ENCODE measurements at places on chromosomes 16 and 17.

GRCh38 chr17:8393470-8394231 lies 4.0 kb downstream of the RNF222 start:
- no peak for DNase-seq

GRCh38 chr17:78944956-78945355 lies 19.8 kb upstream of the TIMP2 start:
- DNase-seq: no peak

DNA sequence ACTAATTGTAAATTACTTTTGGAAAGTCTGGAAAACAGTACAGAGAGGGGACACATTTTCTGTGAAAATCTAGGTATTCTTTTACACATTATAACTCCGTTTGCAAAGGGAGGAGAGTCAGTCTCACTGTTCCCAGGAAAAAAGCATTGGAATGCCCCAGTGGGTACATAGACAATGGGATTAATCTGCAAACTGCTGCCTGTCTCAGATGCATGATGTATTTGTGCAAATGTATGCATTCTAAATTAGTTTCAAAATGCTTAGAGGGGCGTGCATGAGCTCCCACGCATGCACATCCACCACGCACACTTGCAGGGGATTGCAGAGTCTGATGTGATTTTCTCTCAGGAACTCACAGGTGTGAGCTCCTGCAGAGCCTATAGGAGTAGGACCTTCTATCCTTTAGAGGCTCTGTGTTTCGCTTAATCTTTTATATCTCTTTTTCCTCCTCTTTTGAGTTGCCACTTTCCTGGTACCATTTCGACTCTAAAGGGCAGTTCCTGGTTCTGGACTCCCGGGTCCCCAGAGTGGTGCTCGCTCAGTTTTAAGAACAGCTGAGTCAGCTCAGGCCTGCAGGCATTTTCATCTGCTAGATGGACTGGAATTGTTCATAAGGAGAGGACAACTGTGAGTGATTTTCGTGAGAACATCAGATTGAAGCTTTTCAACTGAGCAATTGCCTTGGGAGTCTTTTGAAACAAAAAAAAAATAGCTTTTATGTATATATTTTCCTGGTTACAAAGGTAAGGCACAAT lies 1.1 kb downstream of the BCO1 start:
- DNase-seq: no peak

GRCh38 chr16:81515281-81515680 lies 70.7 kb downstream of the CMIP start:
- DNase-seq: no peak

GRCh38 chr17:6101706-6102105 lies 31.5 kb downstream of the WSCD1 start:
- no peak for DNase-seq

DNA sequence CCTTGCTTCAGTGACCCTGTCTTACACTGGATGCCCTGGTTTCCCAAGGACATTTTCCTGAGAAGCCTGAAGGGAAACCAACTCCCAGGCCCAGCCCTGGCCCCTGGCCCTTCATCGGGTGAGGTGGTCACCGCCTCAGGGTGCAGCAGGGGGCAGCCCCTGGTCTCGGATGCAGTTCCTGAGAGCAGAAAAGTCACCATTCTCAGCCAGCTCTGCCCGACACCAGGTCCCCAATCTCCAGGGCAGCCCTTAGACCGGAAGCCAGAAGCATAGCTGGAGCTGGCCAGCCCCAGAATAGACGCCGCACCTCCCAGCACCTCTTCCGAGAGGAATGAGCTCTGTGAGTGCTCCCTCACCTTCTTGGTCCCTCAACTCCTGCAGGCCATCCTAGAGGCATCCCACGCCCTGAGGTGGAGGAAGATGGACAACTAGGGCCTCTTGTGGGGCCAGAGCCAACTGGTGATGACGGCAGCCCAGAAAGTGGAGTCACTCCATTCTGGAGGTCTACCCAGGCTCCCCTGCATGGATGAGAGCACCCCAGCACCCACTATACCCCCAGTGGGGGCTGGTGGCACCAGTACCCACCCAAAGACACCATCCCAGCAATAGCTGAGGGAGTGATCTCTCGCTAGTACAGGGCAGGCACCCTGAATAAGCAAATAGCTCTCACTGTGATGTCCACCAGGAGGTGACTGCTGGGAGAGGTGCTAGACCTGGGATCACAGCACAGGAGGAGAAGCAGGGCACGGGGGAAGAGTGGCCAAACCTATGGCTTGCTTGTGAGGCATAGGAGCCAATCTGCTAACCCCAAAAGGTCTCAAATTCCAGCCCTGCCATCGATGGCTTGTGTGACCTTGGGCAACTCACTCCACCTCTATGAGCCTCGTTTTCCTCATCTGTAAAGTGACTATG lies 56.2 kb downstream of the TK2 start:
- DNase-seq: no peak

DNA sequence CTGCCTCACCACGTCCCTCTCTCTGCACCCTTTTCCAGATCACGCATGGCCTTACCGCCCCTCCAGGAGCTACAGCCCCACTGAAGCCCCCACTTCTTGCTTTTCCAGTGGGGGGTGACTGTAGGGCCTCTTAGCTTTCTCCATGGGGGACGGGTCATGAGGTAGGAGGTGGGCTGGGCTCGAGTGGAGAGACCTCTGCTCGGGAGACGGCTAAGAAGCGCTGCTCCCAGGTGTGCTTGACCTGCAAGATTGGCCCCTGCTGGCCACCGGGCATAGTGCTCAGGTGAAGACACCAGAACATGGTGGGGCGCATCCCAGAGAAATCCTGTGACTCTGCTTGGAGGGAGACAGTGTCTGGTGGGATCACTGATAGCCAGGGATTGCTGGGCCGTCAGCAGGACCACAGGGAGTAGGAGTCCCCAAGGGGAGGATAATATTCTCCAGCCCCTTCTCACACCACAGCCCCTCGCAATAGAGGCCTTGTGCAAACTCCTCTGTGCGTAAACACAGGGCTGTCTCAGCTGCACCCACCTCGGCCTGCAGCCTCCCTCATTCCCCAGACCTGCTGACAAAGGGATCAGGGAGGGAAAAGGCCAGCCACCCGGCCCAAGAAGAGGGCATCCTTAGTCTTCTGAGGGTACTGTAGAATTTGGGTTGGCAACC lies 8.9 kb upstream of the GALK1 start:
- DNase-seq: no peak

DNA sequence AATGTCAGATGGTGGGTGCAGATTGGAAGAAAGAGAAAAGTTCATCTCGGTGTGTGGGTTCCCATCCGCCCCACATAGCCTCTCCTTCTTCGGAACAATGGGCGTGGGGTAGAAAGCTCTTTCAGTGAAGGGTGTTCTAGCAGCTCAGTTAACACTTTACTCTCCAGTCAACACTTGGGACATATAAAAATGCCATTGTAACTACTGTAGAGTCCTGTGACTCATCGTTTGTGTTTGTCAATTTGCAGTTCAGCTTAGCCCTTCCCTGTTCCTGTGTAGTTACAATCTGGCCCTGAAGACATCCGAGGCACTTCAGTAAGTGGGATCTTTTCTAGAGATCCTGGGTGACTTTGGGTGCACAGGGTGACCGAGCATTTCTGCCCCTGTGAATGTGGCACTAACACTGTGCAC lies 11.5 kb upstream of the CLEC18C start:
- no peak for DNase-seq

DNA sequence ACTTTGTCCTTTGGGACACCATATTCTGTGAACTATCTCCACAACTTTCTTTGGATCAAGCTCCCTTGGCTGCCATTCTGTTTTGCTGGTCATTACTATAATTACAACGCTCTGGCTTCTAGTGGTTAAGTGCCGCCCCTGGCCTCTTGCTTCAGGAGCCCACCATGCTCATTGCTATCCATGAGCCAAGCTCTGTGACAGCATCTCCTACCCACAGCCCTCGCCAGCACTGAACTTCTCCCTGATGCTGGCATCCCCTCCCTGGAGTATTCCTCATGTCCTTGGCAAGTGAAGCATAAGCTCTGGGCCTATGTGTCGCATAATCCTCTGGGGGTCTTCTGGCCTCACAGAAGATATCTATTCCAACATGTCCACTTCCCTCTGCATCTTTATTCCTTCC lies 60.6 kb upstream of the DHX40 start:
- no peak for DNase-seq

DNA sequence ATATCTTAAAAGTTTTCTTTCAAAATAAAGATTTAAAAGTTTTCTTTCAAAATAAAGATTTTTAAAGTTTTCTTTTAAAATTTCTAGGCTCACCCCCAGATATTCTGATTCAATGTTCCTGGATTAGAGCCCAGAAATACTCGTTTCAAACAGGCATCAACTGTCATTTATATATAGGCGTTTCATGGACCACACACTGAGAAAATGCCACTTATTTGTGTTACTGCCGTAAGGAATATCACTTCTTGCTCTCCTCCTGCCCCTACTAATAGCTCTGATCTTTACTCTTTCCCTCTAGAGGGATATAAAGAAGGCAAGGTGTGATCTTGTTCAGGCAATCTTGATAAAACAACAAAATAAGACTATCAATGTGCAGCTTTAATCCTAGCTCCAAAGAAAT lies 1324.1 kb downstream of the CDH8 start:
- no peak for DNase-seq

GRCh38 chr17:77613627-77614026 lies 344.9 kb upstream of the TNRC6C start:
- no peak for DNase-seq

DNA sequence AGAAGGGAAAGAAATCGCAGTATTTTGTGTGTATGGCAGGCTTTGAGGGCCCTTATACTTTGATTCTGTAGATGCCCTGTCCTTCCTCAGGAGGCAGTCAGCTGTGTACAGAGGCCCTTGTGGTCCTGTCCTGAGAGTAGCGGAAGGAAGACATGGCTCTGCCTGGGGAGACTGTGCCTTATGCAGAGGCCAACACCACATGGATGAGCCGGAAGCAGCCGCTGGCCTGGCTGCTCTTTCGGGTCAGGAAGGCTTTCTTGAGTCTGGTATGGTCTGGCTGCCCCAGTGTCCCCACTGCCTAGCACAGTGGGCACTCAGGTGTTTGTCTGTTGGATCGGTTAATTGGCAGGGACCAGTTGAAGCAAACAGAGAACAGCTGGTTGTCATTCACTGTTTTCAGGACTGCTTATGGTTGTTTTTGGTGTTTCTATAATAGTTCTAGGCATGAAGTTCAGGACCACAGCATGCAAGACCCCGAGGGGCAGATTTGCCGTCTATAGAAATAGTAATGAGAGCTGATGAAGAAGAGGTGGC lies 12.4 kb downstream of the USP10 start:
- no peak for DNase-seq

DNA sequence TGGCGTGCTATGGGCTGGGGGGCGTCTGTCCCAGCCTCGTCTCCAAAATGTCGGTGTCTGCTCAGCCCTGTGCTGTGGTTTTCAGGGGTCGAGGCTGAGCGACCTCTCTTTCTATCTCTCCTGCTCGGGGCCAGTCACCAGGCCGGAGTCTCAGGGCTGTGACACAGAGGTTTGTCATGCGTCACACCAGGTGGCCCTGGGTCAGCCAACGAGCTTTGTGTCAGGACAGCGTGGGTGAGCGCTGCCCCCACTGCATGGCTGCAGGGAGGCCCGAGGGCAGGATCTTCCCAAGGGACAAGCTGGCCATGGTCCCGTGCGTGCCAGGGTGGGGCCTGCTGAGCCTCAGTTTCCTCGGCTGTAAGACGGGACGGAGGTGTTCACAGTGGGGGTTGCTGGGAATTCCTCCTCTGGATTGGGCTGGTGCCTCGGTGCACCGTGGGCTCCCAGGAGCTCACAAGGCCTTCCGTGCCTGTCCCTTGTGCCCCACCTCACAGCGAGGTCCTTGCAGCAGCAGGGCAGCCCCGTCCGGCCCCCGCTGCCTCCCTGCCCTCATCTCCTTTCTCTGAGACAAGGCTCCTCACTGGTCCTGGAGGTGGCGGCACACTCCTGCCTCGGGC lies 50.5 kb downstream of the CBFA2T3 start:
- DNase-seq: no peak

GRCh38 chr17:57415751-57416207 lies 159.5 kb downstream of the MSI2 start:
- DNase-seq: no peak

DNA sequence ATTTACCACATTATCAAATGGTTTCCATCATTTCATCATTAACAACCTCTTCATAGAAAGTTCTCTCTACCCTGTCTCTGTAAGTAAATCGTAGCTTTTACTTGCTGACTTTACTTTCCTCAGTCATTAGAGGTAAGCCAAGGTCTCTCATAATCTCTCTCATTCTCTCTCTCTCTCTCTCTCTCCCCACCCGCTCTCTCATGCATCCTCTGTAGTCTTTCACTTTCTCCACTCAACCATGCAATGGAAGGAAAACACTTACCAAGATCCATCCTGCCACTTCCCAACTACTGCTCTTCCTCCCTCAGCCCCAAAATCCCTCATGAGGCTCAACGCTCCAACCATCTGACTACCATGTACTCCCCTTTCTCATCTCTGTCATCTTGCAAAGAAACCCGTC lies 6.1 kb downstream of the CEP112 start:
- no peak for DNase-seq

- no peak for DNase-seq
These were observed 1149.1 kb upstream of the CDH8 start for GRCh38 chr16:63185235-63185780.

DNA sequence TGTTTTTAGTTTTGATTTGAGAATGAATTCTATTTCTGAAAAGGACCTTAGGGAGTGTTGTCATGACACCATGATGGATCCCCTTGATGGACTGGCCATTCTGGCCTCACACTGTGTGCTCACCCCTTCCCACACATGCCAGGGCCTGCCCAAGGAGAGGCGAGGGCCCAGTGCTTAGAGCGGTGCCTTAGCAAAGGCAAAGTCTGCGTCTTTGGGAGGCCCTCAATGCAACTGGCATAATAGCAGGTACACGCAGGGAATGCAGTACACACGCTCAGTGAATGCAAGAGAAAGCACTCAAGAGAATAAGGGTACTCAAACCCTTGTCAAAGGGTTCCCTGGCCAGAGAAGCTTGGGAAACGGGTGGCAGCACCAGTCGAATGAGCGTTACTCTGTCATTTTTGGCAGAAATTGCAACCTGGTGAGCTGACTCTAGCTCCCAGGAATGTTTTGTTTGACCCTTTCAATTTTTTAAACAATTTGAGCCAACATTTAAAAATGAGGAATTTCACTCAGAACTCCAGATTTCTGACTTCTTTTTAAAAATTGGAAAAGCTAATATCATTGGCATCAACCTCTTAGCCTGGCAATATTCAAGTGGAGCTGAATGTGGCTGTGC lies 32.1 kb downstream of the NKD1 start:
- DNase-seq: no peak

DNA sequence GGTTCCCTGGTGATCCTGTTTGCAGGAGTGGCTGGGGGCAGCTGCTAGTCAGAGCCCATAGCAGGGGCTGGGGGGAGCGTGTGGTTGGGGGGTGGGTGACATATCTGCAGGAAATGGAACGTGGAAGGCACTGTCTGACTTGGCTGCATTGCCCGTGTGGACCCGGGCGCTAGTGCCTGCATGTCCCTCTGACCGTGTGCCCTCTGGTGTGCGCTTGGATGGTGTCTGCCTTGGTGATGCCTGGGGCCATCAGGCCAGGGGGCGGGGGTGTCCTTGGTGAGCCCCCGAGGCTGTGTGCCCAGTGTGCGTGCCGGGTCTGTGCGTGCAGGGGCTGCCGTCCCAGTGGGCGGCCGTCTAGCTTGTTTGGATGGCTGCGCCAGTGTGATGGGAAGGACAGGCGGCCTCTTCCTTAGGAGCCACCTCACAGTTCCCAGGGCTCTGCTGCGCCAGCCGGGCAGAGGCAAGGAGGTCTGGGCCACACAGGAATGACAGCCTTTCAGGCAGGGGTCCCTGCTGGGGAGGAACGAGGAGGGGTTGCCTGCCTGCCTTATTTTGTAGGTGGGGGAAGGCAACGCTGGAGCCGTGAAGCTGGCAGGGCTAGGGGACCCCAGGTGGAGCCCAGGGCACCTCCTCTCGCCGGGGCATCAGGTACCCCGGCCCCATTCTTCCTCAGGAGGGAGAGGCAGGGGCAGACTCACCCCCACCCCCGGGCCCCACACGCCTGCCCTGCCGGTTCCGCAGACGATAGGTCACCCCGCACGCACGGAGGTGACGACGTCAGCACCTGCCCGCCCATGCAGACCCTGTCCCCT lies 693 bp downstream of the NDRG4 start:
- no peak for DNase-seq
